ENCODE measurements at places on chromosomes 2 and 18.

GRCh38 chr2:240689975-240690374, 1.7 kb upstream of the AQP12A start:
- no peak for DNase-seq

GRCh38 chr18:43819873-43820272, 542.6 kb upstream of the SYT4 start:
- no peak for DNase-seq

DNA sequence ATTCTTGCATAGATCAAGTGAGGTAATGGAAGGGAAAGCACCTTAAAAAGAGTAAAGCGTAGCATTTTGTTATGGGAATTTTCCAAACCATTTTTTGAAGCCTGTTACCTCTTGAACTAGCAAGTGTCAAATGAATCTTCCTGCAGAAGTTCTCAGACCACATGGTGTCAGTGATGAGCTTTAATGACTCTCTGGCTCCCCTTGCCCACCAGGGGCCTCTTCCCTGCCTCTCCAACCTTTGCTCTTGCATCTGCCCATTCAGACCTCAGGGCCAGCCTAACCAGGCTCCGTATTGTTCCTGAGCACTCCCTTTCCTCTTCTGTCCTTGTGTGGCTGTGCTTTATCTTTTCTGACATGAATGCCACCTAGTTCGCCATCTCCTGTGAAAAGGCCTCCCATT, 155.9 kb downstream of the DIS3L2 start:
- no peak for DNase-seq

- DNase-seq = no peak
Observed at GRCh38 chr2:7881466-7881865, 800.4 kb upstream of the ID2 start.

DNA sequence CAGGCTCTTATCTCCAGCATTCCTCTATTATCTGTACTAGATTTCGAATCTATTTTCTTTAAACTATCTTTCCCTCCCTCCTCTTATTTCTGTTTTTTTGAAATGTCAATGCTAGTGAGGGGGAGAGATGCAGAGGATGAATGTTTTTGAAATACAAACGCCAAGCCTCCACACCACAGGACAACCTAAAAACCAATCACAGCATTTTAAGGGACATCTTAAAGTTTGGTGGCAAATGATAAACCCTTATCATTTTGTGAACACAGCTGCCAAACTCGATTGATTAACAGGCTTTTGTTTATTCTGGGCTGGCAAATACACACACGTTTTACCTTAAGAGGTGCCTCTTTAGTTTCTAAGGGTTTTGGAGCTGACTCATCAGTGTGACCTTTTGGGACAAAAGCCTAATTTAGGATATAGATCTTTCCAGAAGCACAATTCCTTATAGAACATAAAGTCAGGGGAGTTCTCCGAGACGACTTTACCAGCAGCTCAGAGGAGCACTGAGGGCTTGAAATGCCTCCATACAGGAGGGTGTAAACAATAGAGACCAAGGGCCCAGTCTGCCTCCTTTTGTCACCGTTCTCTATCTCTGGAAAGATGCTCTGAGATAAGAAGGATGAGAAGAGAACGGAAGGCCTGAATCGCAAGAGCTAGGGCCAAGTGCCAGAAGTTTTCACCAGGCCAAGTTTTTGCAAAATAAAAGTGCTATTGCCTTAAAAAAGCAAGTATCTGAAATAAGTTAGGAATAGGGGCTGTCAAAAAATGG, 4.2 kb upstream of the MEIS1 start:
- no peak for DNase-seq

DNA sequence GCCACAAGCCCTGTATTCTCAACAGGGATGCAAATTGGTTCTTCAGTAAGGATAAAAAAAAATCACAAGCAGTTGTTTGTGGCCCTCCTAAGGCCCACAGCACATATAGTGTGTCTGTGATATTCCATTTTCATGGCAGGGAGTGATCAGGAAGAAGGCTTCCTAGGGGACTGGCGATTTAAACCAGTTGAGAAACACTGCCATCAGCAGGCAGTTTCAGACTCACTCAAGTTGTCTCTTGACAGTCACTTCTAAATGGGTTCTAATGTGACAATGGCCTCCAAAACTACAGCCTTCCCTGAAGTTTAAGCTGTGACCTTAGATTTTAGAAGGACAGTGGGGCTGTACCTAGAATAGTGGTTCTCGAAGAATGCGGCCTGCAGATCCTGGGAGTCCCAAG, 6.0 kb downstream of the CIAO1 start:
- no peak for DNase-seq

- no peak for DNase-seq
Observed at GRCh38 chr2:195813421-195813820, 156.4 kb downstream of the SLC39A10 start.

DNA sequence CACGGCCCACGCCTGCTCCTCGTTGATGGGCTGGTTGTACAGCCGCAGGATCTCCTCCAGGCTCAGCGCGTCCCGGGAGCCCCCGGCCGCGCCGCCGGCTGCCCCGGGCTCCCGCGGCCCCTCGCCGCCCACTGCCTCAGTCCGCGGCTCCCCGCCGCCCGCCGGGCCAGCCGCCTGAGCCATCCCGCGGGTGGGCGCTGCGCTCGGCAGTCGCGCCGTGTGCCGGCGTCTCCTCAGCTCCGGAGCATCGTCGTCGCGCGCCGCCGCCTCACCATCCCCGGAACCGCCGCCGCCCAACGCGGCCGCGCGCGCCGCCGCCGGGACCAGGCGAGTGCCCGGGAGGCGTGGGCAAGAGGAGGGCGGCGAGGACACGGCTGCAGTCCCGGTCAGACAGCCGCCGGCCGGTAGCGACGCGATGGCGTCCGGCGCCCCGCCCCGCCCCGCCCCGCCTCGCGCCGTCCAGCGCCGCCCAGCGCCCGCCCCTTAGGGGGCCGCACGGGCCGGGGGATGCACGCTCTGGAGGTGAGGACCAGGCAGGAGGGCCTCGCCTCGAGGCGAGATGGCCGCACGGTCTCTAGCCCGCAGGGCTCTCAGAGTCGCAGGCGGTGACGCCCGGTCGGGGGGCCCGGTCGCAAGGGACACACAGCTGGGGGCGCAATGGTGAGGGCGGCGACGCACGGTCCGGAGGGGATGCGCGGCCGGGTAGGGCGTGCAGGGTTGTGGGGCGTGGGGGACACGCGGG, at the start of gene SPIRE1:
Gene SPIRE1 (minus strand): TSS at position 424 of the 742 bp plus-strand sequence. CDS start 241 bp downstream, at position 183.
- no peak for DNase-seq

DNA sequence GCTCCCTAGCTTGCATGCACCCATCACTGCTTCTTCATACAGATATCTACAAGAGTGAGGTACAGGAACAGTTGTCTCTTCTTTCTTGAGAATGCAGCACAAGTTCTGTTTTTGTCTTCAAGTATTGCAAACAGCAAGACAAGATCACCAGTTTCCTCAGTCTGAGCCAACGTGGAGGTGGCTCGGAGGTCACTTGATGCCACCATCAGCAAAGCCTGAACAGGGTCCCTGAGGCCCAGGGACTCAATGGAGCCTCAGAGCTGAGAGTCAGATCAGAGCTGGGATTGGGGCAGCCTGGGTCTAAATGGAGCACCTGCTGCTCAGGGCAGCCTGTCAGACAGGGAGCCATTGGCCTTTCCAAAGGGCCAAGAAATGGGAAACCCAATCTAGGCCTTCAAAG, 290.7 kb upstream of the ID2 start:
- DNase-seq = no peak

DNA sequence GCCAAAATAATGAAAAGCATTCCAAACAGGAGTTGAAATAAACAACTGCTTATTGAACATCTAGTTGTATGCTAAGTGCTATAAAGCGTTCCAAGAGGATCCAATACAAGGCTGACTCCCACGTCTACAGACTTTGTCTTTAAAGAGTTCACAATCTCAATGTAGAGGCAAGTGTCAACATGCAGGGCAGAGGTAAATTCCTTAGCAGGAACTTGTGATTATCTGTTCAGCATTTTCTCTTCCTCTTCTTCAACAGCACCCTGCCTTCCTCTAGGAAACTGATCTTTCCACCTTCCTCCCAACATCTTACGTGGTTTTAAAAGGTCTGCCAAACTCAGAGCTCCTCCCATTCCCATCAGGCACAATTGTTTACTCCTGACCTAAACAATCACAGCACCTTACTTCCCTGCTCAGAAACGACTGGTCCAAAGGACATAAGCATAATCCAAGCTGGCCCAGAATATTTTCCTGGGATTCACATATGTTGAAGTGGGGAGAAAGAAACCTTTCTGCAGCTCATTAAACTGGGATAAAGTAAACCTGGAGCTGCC, 83.9 kb downstream of the ITSN2 start:
- no peak for DNase-seq

GRCh38 chr18:57895182-57895581, 92.1 kb upstream of the ATP8B1 start:
- DNase-seq = no peak

DNA sequence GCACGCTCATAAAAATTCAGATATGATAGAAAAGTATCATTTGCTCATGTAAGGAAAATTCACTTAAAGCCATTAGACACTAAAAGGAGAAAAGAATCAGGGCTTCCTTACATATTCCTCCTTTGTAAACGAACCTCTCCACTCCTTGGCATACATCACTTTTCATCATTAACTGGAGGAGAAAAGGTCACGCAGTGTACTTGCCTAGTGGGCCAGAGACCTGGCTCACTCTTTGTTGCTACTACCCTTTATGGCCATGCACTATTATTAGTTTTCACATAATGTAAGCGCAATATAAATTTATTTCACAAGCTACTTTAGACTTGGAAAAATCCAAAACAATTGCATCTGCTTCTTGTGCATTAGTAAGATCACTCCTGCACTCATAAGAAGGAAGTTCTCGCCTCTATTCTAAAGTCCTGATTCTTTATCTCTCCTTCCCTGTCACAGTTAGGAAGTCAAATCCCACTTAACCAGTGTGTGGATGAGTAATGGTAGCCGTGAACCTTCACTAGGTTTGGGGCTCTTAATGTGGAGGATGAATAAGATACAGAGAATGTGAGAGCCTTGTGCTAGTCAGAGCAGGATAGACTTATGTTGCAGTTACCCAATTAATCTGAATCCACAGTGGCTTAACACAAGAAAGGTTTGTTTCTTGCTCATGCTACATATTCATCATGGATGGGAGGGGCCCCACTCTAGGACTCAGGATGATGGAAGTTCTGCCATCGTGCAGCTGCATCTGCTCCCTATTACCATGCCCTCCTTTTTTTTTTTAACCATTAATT, 115.0 kb upstream of the GLS start:
- DNase-seq = no peak

DNA sequence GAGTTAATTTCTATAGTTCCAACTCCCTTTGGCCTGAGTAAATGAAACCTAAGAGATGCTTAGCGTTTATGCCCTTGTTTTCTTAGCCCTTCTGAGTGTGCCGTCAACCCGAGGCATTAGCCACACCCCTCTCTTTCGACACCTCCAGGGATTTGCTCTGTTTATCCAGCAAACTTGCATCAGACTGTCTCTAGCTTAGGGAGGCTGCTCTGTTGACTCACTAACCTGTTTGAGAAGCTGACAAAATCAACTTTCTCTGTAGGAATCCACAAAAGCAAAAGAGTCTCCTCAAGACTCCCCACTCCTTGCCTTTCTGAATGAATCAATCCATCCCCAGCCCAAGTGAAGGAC, 317.6 kb downstream of the TNS1 start:
- no peak for DNase-seq

DNA sequence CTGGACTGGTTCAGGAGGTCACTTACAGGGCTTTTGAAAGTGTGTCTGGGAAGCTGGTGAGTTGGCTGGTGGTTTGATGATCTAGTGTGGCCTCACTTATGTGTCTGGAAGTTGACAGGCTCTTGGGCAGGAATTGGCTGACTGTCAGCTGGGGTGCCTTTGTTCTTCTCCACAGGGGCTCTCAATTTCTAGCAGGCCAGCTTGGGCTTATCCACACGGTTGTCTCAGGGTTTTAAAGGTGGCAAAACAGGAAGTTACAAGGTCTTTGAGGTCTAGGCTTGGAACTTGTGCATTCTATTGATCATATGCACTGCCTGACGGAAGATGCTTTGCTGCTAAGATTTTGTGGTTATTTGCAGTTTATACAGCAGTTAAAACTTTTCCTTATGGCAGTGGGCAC, 52.0 kb upstream of the CELF4 start:
- no peak for DNase-seq

GRCh38 chr2:60517446-60517845, 36.0 kb downstream of the BCL11A start:
- no peak for DNase-seq

GRCh38 chr2:171963198-171963597, 36.6 kb upstream of the METAP1D start:
- no peak for DNase-seq

DNA sequence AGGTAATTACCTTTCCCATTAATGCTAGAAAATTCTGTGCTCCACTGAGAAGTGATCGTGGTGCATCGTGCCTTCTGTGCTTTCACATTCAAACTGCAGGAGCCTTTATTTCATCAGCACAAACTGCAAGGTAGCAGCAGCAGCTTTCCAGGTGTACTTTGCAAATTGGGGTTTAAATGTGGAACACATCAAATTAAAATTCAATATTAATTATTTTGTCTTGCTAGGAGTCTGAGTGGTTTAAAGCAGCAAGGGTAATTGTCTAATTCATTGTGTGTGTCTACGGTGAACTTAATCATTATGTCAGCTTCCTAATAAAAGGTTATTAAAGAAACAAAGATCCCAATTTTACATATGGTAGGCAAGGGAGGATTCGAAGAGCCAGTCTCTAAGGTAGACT, 180.8 kb upstream of the ATP5MC3 start:
- no peak for DNase-seq

GRCh38 chr2:69734854-69735544, 6.9 kb upstream of the ANXA4 start:
- no peak for DNase-seq

GRCh38 chr18:69233465-69234054, 167.1 kb upstream of the DOK6 start:
- DNase-seq = no peak

DNA sequence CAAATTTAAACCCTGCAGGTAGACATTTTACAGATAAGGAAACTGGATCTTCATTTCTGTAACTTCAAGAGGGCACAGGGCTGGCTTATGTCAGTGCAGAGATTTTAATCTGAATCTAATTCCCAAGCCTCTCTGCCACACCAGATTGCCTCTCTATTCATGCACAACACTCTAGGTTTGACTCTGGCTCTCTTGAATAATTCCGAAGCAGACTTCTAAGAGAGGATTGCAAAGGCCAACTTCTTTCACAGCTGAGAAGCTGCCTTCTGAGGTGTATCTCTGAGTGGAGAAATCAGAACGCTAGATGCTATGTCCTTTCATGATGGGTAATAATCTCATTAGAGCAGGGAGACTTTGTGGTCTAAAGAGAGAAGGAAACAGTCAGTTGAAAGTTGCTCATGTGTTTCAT, 20.1 kb upstream of the MGAT5 start:
- no peak for DNase-seq

GRCh38 chr2:100240386-100240785, 81.9 kb downstream of the LONRF2 start:
- DNase-seq = no peak

GRCh38 chr2:101675512-101675911, 22.0 kb upstream of the MAP4K4 start:
- no peak for DNase-seq

- DNase-seq = no peak
Observed at GRCh38 chr18:79748321-79749180, 49.2 kb upstream of the KCNG2 start.
